ENCODE measurements at places on chromosomes 4 and X.

DNA sequence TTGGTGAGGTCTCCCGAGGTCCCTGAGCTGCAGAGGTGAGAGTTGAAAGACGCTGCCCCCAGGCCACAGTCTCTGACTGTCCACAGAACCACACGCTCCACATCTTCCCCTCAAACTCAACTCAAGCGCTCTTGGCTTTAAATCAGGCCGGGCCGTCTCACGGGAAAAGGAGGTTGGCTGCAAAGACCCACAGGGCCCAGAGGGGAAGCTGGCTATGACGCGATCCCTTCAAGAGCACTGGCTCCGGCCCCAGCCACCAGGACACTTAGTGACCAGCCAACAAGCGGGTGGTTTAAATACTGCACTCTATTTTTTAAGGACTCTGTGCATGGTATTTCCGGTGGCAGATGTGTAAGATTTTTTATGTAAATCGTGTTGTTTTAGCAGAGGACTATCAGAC lies 19.9 kb downstream of the LRPAP1 start:
- no peak for DNase-seq

DNA sequence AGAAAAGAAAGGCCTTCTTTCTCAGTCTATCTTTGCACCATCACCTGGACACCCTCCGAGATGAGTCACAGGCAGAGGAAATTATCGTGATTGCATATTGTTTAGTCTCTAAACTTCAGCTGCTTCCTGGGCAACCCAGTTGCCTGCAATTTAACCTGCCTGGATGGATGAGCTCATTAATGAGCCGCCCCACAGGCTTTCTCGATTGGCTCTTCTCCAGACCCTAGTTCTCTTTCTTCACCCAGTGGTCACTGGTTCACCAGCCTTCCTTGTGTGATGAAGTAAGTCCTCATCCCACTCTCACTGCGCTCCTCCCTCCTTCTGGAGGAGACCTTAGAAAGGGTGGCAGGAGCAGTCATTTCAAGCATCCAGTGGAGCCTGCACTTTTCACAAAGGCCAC lies 94.4 kb downstream of the SOWAHB start:
- no peak for DNase-seq

GRCh38 chrX:33725535-33726210 lies 406.4 kb downstream of the FAM47A start:
- no peak for DNase-seq

- DNase-seq, result no peak
These were observed 16.8 kb downstream of the LNX1 start for GRCh38 chr4:53574528-53574927.

- DNase-seq, result no peak
These were observed 30.1 kb downstream of the NSG1 start for GRCh38 chr4:4416981-4417380.

DNA sequence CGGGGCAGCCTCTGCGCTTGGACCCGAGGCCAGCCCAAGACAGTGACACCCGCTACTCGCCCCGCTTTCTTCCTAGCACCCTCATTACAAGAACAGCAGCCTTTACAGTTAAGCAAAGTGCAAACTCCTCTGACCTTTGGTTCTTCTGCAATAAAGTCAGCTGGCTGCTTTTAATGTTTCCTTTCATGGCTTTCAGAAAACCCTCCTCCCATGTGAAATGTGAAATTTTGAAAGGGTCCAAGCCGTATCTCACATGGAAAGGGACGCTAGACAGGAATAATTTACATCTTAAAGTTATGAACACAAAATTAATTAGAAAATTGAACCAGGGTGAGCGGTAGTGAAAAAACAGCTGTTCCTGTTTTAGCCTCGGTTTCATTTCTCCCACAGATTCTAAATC lies 520.1 kb upstream of the FRG1 start:
- DNase-seq, result no peak

DNA sequence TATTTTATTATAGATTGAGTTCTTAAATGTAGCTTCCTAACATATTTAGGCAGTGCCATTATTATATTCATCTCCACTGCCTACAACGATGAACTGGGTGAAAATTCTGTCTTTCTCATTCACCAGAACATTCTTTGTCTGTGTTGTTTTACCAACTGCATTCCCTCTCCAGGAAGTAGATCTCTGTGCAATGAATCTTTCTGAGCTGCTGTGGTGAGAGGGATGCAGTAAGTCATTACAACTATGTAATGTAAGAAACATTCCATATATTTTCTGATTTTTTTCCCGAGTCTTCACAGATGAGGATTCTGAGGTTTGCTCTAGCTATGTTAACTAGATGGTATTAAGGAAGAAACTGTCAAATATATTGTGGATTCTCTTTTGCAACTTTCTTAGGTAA lies 811.9 kb upstream of the PCDH7 start:
- no peak for DNase-seq

All from GM18507 (cell line).